Glomerular endothelial cell (primary cell): ENCODE measurements at places on chromosomes 11 and 22.

GRCh38 chr11:29562183-29562582 lies 454.6 kb downstream of the KCNA4 start:
- no peak for DNase-seq

- no peak for DNase-seq
Observed at GRCh38 chr11:8017894-8018483, 30.9 kb downstream of the EIF3F start.

- peak; percentile 12 for DNase-seq
Observed at GRCh38 chr11:107916671-107917241, 11.5 kb upstream of the RAB39A start.

GRCh38 chr11:20880094-20880493 lies 210.7 kb downstream of the NELL1 start:
- no peak for DNase-seq
